Effector CD8-positive, alpha-beta T cell (primary cell): ENCODE measurements at places on chromosomes 6 and 20.

- no peak for DNase-seq
Observed at GRCh38 chr6:128759901-128760300, 123.0 kb upstream of the LAMA2 start.

DNA sequence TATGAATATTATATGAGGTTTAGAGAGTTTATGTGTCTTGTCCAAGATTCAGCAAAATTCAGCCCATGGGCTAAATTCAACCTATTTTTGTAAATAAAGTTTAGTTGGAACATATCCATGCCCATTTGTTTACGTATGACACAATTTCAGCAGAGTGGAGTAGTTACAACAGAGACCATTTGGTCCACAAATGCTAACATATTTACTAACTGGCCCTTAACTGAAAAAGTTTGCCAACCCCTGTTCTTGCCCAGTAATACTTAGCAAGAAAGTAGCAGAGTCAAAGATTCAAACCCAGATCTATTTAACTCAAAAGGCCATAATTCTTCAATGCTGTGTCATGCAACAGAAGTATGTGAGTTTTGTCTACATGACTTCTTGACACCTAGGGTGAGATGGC, 561.0 kb downstream of the PTPRT start:
- no peak for DNase-seq

- no peak for DNase-seq
Observed at GRCh38 chr6:32807020-32807580, 9.7 kb downstream of the HLA-DOB start.

DNA sequence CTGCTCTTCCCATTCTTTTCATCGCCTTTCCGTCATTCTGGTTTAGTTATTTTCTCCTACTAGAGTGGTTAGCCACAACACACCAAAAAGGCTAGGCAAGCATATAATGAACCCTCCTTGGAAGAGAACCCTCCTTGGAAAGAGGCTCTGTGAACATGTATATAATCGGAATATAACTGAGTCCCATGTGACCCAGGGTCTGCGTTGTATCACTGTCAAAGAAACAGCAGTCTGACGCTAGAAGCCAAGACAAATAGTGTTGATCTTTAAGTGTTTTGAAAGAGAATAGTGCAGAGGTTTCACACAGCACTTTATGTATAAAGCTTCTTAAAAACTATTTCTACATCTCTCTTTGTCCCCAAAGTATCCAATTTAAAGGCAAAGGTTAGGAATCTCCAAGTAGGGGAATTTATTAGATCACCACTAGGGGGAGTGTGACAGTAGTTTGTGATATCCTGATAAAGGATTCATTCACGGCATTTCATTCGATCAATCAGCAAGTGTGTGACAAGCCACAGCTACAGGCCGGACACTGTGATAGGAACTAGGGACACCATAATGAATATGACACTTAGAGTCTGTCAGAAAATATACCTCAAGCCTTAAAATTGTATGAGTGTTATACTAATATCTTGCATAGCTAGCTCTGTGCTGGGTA, 395.3 kb downstream of the CD109 start:
- DNase-seq: no peak

GRCh38 chr6:74596588-74596987, 609.3 kb downstream of the COL12A1 start:
- DNase-seq: no peak

DNA sequence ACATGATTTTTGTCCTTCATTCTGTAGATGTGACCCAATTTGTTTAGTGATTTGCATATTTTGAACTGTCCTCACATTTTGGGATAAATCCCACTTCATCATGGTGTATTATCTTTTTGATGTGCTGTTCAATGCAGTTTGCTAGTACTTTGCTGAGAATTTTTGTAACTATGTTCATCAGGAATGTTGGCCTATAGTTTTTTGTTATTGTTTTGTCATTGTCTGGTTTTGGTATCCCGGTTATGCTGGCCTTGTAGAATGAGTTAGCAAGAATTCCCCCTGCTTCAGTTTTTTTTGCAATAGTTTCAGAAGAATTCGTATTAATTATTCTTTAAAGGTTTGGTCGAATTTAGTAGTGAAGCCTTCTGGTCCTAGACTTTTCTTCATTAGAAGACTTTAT, 11.9 kb downstream of the KIF25 start:
- no peak for DNase-seq

GRCh38 chr20:2691663-2692035, 931 bp upstream of the EBF4 start:
- DNase-seq: no peak

DNA sequence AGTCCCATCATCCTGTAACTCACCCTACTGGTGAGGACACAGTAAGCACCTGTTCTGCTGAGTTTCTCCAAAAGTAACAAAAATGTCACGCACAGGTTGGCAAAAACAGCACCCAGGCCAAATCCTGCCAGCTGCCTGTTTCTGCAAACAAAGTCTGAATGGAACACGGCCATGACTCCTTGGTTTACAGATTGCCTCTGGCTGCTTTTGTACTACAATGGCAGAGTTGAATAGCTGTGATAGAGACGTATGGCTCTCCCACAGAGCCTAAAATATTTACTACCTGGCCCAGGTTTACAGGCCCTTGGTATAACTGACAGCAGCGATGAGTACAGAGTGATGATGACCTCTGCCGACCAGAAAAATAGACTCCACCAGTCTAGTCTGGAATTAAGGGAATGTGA, 52.6 kb downstream of the CNKSR3 start:
- no peak for DNase-seq

GRCh38 chr20:19903168-19903811, 113.9 kb upstream of the NAA20 start:
- no peak for DNase-seq

DNA sequence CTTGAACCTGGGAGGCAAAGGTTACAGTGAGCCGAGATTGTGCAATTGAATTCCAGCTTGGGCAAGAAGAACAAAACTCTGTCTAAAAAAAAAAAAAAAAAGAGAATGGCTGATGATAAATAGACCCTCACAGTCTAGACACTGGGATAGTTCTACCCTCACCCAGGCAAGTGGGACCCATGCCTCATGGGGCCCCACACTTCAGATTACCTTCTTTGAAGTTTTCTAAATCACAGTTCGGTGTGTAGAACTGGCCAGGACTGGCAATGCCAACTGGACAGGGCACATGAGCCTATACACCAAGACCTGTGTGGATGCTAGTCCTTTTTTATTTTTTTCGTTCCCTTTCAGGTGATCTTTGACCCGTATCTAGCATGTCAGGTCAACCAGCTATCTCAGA, 24.3 kb upstream of the VIP start:
- DNase-seq: no peak

DNA sequence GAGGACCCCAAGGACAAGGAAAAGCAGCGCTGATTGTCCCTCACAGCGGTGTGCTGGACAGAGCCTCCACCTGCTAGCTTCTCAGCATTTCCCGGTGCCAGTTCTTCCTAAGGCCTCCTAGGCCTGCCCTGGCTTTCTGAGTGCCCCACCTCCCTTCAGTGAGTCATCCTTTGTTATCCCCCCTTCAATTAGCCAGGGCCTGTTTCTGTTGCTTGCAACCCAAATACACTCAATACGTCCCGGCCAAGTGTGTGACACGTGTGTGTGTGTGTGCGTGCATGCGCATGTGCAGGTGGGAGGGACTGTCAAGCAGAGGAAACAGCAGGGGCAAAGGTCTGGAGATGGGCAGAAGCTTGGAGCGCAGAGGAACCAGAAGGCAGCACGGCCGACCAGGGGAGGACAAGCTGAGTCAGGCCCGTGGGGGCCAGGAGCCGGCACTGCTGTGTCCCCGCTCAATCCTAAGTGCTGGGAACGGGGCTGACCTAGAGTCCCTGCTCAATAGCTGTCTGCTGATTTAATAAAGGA, 159.8 kb downstream of the PREX1 start:
- no peak for DNase-seq

DNA sequence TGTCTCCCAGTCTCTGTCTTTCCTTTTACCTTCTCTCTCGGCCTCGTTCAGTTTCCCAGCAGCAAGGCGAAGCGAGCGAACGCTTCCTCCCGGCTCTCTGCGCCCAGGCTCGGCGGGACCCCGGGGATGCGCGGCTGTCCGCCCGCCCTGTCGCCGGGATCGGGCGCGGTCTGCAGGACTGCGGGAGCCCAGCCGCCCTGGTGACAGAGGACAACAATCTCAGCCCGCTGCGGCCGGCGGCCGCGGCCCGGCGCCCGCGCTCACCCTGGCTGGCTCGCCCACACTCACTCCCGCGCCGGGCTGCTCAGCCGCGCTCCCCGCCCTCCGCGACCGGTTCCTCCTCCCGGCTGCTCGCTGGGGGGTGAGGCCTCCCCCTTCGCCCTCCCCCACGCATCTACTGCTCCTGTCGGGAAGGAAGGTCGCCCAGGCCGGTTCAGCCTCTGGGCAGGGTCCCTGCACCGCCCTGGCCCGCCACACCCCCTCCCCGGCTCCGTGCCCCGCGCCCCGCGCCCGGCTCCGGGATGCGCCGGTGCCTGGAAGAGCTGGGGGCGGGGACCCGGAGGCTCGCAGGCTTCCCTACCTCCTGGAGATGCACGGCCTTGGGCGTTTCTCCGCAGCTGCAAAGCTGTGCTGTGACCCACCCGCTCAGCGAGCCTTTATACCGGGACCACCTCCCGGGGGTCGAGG, 410 bp downstream of the SYNE1 start:
- no peak for DNase-seq

DNA sequence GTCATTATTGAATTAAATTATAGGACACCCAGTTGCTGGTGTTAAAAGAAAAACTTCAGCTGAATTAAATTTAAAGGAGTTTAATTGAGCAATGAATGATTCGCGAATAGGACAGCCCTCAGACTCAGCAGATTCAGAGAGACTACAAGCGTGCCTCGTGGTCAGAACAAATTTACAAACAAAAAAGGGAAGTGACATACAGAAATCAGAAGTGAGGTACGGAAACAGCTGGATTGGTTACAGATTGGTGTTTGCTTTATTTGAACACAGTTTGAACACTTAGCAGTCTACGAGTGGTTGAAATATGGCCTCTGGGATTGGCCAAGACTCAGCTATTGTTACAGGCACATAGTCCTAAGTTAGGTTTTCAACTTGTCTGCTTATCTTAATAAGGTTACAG, 25.8 kb upstream of the TNFRSF21 start:
- no peak for DNase-seq

DNA sequence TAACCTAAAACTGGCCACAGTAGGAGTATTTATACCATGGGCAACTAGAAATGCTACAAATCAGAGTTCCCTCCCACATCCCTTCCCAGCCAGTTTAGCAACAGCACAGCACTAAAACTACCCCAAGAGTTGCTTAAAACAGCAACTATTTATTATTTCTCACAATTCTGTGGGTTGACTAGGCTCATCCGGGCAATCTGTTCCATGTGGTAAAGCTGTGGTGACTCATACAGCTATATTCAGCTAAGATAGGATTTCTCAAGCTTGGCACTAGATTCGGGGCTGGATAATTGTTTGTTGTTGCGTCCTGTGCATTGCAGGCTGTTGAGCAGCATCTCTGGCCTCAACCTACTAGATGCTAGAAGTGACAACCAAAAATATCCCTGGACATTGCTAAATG, 8.6 kb upstream of the HECA start:
- DNase-seq: no peak

- no peak for DNase-seq
Observed at GRCh38 chr6:43089467-43089866, 13.4 kb downstream of the PTK7 start.
